ENCODE measurements at places on chromosomes 13 and 19. TPM values are rescaled to one million over a fixed set of nuclear protein-coding genes. Genes with fewer than 3 reads are reported as not detected.

The KISS1R gene
- 0.14 TPM for total RNA-seq

The OR7D2 gene
- not detected for total RNA-seq

The KLK1 gene
- total RNA-seq: 1.3 TPM

The FPR3 gene
- total RNA-seq: not detected

The GGACT gene
- 3.8 TPM for total RNA-seq

The MAST1 gene
- 0.23 TPM for total RNA-seq

The LILRA1 gene
- not detected for total RNA-seq

The GRIN3B gene
- 4.4 TPM for total RNA-seq

The SYNGR4 gene
- total RNA-seq: not detected

The ERCC1 gene
- total RNA-seq: 129 TPM

The ZNF681 gene
- 0.37 TPM for total RNA-seq

The RGS9BP gene
- 0.42 TPM for total RNA-seq

The PCP2 gene
- not detected for total RNA-seq

The EFNA2 gene
- not detected for total RNA-seq

The CD22 gene
- total RNA-seq: not detected

The CATSPERD gene
- total RNA-seq: not detected

The ZNF224 gene
- total RNA-seq: 11.7 TPM

The ZNF726 gene
- 3.1 TPM for total RNA-seq

The STAP2 gene
- 105 TPM for total RNA-seq

The PSMD8 gene
- total RNA-seq: 307 TPM

The CYP2A6 gene
- not detected for total RNA-seq

All from airway epithelial cell (primary cell).